Diencephalon (tissue), 1 donor: ENCODE measurements at places on chromosomes 3 and 15. TPM values are rescaled to one million over a fixed set of nuclear protein-coding genes. Genes with fewer than 3 reads are reported as not detected.

The CPLX3 gene
- 0.92 TPM for total RNA-seq

The NR2E3 gene
- not detected for total RNA-seq

The VPS18 gene
- total RNA-seq: 29.5 TPM

The ATP8B4 gene
- total RNA-seq: 11.1 TPM

The SEMA7A gene
- 22.6 TPM for total RNA-seq

The P2RY13 gene
- total RNA-seq: 3.5 TPM

The CKMT1B gene
- 17.1 TPM for total RNA-seq

The IGSF11 gene
- total RNA-seq: 19.6 TPM

The FBXL2 gene
- total RNA-seq: 82.8 TPM
